IMR-90 (cell line): ENCODE measurements at places on chromosomes 11 and 22. TPM values are rescaled to one million over a fixed set of nuclear protein-coding genes. Genes with fewer than 3 reads are reported as not detected.

Gene OR52H1
- 0.18 and 0.28 TPM in 2 replicates for total RNA-seq

Gene CCDC15
- total RNA-seq: 2.0 and 2.5 TPM in 2 replicates

Gene WNT7B
- total RNA-seq: under 0.01 TPM in 2 replicates

Gene TEX12
- total RNA-seq: not detected in 2 replicates

Gene CCDC86
- total RNA-seq: 9.5 and 10.3 TPM in 2 replicates

Gene ATM
- total RNA-seq: 30.6 and 54.4 TPM in 2 replicates

Gene ENTHD1
- total RNA-seq: not detected in 2 replicates

- DNase-seq: no peak
These were observed at the start of gene ABCG4 for GRCh38 chr11:119149018-119149785. TSS of gene ABCG4 (plus strand) at chr11:119149052. CDS start at chr11:119149966, 914 bp downstream.

- peak; percentile 47 for DNase-seq
These were observed 49.8 kb downstream of the DKK3 start for GRCh38 chr11:11958403-11959231.

- DNase-seq: no peak
These were observed 336.7 kb downstream of the LUZP2 start for GRCh38 chr11:24833573-24833972.

GRCh38 chr11:108278954-108279353 lies 56.1 kb downstream of the ATM start:
- DNase-seq: no peak

DNA sequence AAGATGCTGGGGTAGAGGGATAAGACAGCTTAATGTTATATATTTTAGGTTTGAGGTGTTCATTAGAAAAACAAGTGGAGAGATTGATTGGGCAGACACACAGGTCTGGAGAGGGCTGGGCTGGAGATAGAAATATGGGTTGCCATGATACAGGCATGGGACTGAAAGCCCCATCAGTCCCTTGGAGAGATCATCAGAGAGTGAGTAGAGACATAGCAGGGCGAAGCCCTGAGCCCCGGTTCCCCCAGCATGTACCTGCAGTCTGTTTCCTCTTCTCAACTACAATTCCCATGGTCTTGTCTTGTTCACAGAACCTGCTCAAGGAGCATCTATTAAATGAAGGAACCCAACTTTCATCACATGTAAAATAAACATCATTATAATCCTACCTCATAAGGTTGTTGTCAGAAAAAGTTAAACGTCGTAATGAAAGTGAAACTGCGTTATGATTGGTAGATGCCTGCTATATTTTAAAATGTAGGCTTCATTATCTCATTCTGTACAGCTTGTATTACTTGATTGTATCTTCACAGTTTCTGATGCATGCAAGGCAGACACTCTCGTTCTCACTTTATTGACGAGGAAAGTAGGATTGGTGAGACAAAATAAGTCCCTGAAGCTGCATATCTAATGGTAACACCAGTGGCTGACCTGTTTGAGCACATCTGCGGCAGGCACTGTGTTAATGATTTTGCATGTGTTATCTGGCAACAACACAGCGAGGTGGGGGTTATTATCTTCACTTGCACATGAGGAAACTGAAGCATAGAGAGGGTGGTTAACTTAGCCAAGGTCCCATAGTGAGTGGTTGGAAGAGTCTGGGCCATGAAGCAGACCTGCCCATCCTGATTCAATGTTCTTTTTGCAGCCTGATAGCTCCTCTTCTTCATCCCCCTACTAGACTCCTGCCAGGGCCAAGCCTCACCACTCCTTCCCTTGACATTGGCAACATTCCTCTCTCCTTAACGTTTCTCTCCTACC lies 63.5 kb downstream of the ENDOD1 start:
- no peak for DNase-seq

DNA sequence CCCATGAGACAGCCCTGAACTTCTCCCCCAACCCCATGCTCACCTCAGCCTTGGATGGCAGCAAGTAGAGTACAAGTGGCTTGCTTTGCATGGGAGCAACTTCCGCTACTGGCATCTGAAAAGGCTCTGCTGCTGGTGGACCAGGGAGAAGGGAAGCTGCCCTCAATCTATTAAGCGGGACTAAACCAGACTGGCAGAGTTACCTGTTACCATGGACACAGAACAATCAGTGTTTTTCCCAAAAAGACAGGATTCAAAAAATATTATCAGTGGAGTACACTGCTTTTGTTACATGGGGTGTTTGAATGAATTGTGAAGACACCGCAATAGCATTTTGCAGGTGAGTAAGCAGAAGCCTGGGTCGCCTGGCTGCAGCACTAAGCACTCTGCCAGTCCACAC lies 631.4 kb upstream of the B3GAT1 start:
- DNase-seq: no peak
